Liver (tissue), 10 donors: ENCODE measurements at places on chromosomes 1 and 21. TPM values are rescaled to one million over a fixed set of nuclear protein-coding genes. Genes with fewer than 3 reads are reported as not detected.

Gene ANKRD13C
- 3.3 TPM for polyA plus RNA-seq

DNA sequence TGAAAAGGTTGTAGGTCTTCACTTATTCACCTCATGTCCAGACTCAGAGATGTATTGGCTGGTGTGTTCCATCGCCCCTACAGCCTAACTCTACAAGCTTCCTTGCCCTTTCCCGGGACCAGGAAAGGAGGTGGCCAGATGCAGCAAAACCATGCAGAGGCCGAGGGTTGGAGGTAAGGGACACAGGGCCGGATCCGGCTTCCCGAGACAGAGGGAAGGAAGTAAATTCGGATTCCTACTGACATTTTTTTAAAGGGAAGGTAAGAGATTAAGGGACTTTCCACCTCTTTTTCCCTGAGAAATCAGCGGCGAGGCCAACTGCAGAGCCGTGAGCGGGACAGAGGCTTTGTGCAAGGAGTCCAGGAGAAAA, 12.7 kb downstream of the EPHA10 start:
- no peak for DNase-seq

GRCh38 chr1:2645143-2645542, 12.3 kb upstream of the MMEL1 start:
- DNase-seq = no peak

Gene RIT1
- 4.9 TPM for polyA plus RNA-seq

GRCh38 chr1:19360843-19361610, 48.9 kb downstream of the SLC66A1 start:
- DNase-seq = no peak

DNA sequence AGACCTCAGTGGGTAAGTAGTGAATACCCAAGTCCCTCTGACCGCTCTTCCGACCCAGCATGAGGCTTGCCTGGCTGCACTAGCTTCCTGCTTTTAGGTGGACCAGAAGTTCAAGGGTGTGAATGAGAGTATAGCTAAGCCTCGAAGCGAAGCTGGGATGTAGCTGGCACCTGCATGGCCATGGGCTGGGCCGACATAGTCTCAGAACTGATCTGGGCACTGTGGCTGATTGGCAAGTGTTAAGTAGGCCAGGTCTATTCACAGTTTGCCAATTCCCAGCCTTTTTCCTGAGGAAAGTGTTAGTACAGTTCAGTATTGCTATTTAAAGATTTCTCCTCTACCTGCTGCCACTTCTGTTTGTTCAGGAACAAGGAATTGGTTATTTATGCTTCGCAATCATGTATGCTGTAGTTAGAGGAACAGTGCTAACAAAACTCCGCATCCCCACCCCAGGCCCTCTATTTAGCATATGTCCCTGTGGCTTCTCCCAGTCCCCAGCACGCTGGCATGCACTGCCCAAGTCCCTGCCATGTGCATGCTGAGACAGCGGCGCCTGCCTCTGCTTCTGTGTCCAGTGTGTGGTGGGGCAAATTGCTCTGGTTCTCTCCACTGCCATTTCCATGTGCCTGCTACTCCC, 16.3 kb downstream of the SPATA46 start:
- no peak for DNase-seq

GRCh38 chr1:110393691-110394492, 3.1 kb upstream of the SLC16A4 start:
- no peak for DNase-seq

Gene IVL
- not detected for polyA plus RNA-seq

DNA sequence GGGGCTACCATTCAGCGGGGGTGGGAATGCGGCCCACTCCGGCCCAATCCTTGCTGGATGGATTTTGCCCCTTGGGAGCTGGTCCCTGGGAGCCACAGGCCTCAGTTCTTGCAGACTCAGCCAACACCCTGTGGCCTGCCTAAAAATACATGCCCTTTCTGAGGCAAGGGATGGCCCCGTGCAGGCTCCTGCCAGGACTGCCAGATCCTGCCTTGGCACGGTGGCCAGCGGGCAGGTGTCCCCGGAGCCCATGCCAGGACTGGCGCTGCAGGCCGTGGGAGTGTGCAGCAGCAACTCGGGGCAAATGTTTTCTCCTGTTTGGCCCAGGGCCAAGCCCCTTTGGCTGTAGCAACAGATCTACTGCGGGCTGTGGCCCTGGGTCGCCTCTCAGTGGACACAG, 1.6 kb upstream of the PANK4 start:
- no peak for DNase-seq

Gene INKA2
- polyA plus RNA-seq = 0.26 TPM

- DNase-seq = no peak
These were observed 16.5 kb upstream of the A3GALT2 start for GRCh38 chr1:33337441-33337840.

GRCh38 chr1:200179126-200179780, 151.7 kb downstream of the NR5A2 start:
- no peak for DNase-seq

Gene WDR4
- 4.6 TPM for polyA plus RNA-seq

Gene RHBDL2
- polyA plus RNA-seq = not detected

GRCh38 chr1:209643285-209644020, 8.8 kb downstream of the LAMB3 start:
- DNase-seq = no peak

Gene NIPAL3
- polyA plus RNA-seq = 4.5 TPM
